ENCODE measurements at places on chromosomes 11 and 22. TPM values are rescaled to one million over a fixed set of nuclear protein-coding genes. Genes with fewer than 3 reads are reported as not detected.

Gene TMEM151A
- not detected for total RNA-seq

Gene UBQLNL
- 0.18 TPM for total RNA-seq

Gene PKP3
- not detected for total RNA-seq

Gene DUSP8
- 2.4 TPM for total RNA-seq

Gene CPT1B
- total RNA-seq = 68.2 TPM

Gene SEPTIN3
- 7.9 TPM for total RNA-seq

Gene MS4A7
- total RNA-seq = not detected

Gene KRTAP5-7
- not detected for total RNA-seq

Gene CCDC188
- total RNA-seq = not detected

Gene MYBPC3
- not detected for total RNA-seq

Gene RTN4RL2
- total RNA-seq = 0.54 TPM

Gene SLC6A5
- total RNA-seq = not detected

Gene GP1BB
- total RNA-seq = not detected

Gene CRKL
- 78.2 TPM for total RNA-seq

Gene MAJIN
- not detected for total RNA-seq

Gene KCNJ1
- total RNA-seq = not detected

Gene CARD16
- total RNA-seq = 9.5 TPM

Gene RNF215
- total RNA-seq = 10.3 TPM

Gene IGSF9B
- 73.6 TPM for total RNA-seq

Gene SDHAF2
- 58.1 TPM for total RNA-seq

Gene MCM5
- 307 TPM for total RNA-seq

Gene LRRC75B
- 2.4 TPM for total RNA-seq

Gene TPBGL
- total RNA-seq = 0.34 TPM
